Urinary bladder (tissue), 4 donors: ENCODE measurements at places on chromosomes 16 and 17. TPM values are rescaled to one million over a fixed set of nuclear protein-coding genes. Genes with fewer than 3 reads are reported as not detected.
A peak's percentile ranks its signal among the peaks of the same experiment; 100 is the strongest.

GRCh38 chr17:65595071-65595656 lies 33.7 kb upstream of the AXIN2 start:
- DNase-seq = no peak

DNA sequence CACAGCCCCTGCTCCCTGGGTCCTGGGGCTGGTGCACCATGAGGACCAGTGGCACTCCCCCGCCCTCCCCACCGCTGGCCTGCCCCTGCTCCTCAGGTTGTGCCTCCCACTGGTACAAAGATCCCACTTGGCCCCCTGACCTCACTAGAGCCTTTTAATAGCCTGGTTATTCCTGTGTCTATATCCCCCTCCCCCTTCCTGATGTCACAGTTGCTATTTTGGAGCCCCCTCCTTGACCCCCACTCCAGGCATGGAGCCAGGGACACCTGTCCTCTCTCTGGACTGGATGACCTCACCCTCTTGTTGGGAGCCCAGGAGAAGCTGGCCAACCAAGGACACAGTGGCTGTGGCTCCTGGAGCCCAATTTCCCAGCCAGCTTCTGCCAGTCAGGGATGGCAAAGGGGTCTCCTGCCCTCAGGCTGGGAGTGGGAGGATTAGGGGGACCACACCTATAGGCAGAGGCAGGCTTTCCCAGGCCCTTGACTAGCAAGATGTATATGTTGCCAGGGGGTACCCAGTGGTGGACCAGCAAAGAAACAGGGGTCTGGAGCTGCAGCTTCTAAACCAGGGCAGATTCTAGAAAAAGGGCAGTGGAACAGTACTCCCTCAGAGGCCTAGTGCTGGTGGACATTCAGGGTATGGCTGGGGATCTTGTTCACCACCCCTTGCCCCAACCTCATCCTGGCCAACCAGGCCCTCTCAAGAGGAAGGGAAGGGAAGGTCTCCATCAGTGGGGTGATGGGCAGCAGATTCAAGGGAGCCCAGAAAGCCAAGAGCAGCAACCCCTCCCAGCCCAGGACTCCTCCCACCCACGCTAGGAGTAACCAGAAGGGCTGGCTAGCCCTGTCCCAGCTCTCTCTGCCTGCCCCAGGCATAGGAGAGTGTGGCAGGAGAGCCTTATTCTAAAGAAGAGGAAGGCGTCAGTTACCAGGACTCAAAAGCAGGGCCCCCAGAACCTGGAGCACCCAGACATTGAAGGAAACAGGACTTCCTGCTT lies 10.9 kb downstream of the HDAC5 start:
- no peak for DNase-seq

Gene PPP1R27
- not detected for polyA plus RNA-seq

GRCh38 chr16:75011634-75012307 lies 12.9 kb downstream of the ZNRF1 start:
- no peak for DNase-seq

Gene SLC13A2
- polyA plus RNA-seq = 0.03 TPM

DNA sequence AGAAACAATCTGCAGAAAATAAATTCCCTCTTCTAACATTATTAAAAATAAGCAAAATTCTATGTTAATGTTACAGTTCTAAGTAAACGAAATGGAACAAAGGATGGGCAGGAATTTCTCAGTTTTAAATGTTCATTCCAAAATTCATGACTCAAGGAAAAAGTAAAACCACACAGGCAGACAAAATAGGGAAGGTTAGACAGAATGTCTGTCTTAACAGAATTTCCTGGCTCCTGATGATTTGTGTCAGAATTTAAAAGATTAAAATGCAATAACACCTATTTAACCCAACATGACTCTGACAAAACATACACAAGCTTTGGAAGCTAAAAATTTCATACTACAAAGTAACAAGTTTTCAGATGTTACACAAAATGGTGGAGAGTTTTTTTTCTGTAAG lies 42.8 kb downstream of the SPOP start:
- DNase-seq = no peak

- DNase-seq = peak; percentile 81
Observed at GRCh38 chr16:10942352-10943063, at the start of gene DEXI. DEXI (minus strand) TSS chr16:10942468; CDS start chr16:10942005, 463 bp downstream.
